PC-3 (cell line): ENCODE measurements at places on chromosomes 16 and 17. TPM values are rescaled to one million over a fixed set of nuclear protein-coding genes. Genes with fewer than 3 reads are reported as not detected.

The KRTAP1-5 gene
- 0.51 TPM in 1 of 2 replicates, not detected in the other for total RNA-seq

The PRAC2 gene
- total RNA-seq = 44.1 and 51.4 TPM in 2 replicates

- H3K4me3 ChIP-seq = no peak within 1 kb of the TSS
- no peaks in the 10 kb centered on the region for H3K36me3 ChIP-seq
- no peaks in the 10 kb centered on the region for H3K27me3 ChIP-seq
- no peaks in the 10 kb centered on the region for H3K4me1 ChIP-seq
- no peak within 1 kb of the TSS for H3K27ac ChIP-seq
These were observed at the start of gene GAST for GRCh38 chr17:41711669-41712400. Gene GAST (plus strand): TSS chr17:41712331. CDS start chr17:41715437, 3,106 bp downstream.

- peaks cover 18% of the 10 kb centered on the region for H3K4me1 ChIP-seq
- no peaks in the 10 kb centered on the region for H3K36me3 ChIP-seq
- H3K27me3 ChIP-seq = no peaks in the 10 kb centered on the region
- H3K4me3 ChIP-seq = no peak overlapping the region
- no peak overlapping the region for H3K27ac ChIP-seq
- no peak for DNase-seq
These were observed 114.5 kb upstream of the METRNL start for GRCh38 chr17:82964851-82965341.

The KRT27 gene
- not detected in 2 replicates for total RNA-seq

GRCh38 chr16:1099189-1100083 is 3.4 kb upstream of the C1QTNF8 start:
- H3K4me3 ChIP-seq = no peak overlapping the region
- H3K36me3 ChIP-seq = no peaks in the 10 kb centered on the region
- no peak for DNase-seq
- H3K27me3 ChIP-seq = no peaks in the 10 kb centered on the region

- peaks cover 6% of the 10 kb centered on the region; the same call in 1 of the 2 replicates for H3K4me1 ChIP-seq
- peak; percentile 46 for DNase-seq
- no peak overlapping the region for H3K27ac ChIP-seq
- H3K36me3 ChIP-seq = no peaks in the 10 kb centered on the region
These were observed 131.8 kb downstream of the UTP18 start for GRCh38 chr17:51391982-51392654.

- H3K27me3 ChIP-seq = no peaks in the 10 kb centered on the region
- no peaks in the 10 kb centered on the region for H3K4me1 ChIP-seq
- DNase-seq = no peak
- H3K4me3 ChIP-seq = no peak overlapping the region
These were observed 14.2 kb downstream of the ATXN1L start for GRCh38 chr16:71859762-71860521.

The MFAP4 gene
- not detected in 2 replicates for total RNA-seq

GRCh38 chr16:88466175-88466862 is 13.2 kb downstream of the ZFPM1 start:
- H3K4me1 ChIP-seq = no peaks in the 10 kb centered on the region
- no peak for DNase-seq
- no peaks in the 10 kb centered on the region for H3K27me3 ChIP-seq
- H3K36me3 ChIP-seq = no peaks in the 10 kb centered on the region
- no peak overlapping the region for H3K4me3 ChIP-seq
- H3K27ac ChIP-seq = no peak overlapping the region

The CNTNAP4 gene
- total RNA-seq = 0.17 TPM in 1 of 2 replicates, not detected in the other

The TMEM235 gene
- not detected in 2 replicates for total RNA-seq

- H3K27me3 ChIP-seq = no peaks in the 10 kb centered on the region
- peak overlapping the region; percentile 80 for H3K27ac ChIP-seq
- H3K4me1 ChIP-seq = peaks cover 20% of the 10 kb centered on the region
- DNase-seq = peak; percentile 89
These were observed 35.3 kb upstream of the PITPNM3 start for GRCh38 chr17:6591599-6592158.

DNA sequence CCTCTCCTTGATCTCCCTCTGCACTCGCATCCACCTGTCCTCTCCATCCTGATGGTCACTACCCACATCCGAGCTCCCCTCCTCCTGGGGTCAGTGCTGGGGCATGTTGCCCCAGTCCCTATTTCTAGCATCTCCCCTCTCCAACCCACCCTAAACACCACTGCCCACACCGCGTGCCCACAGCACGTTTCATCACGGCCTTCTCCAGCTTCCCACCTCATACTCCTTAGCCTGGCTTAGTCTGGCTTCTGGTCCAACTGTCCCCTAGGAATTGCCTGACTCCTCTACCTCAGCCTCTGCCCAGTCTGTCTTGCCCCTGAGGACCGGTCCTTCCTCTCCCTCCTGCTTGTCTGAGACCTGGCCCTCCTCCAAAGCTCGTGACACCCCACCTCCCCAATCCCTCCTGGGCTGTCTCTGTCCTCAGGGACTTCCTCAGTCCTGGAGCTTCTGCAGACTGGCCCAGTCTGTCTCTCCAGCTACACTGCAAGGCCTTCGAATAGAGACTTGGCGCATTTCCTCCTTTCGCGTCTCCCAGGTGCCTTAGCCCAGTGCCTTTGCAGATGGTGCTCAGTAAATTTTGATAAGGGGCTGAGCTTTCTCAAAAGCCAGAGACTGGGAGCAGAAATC is 4.9 kb downstream of the ALOX15 start:
- DNase-seq = no peak
- no peaks in the 10 kb centered on the region for H3K36me3 ChIP-seq
- H3K4me1 ChIP-seq = peaks cover 5% of the 10 kb centered on the region; the same call in 1 of the 2 replicates
- H3K4me3 ChIP-seq = no peak overlapping the region
- H3K27ac ChIP-seq = no peak overlapping the region

- H3K36me3 ChIP-seq = peaks cover 4% of the 10 kb centered on the region
- DNase-seq = peak; percentile 93
- H3K27me3 ChIP-seq = no peaks in the 10 kb centered on the region
- peaks cover 9% of the 10 kb centered on the region for H3K4me1 ChIP-seq
- H3K27ac ChIP-seq = peak overlapping the region; percentile 62
These were observed 1.0 kb downstream of the GGNBP2 start for GRCh38 chr17:36545465-36546417.

The TEKT5 gene
- not detected in 2 replicates for total RNA-seq

DNA sequence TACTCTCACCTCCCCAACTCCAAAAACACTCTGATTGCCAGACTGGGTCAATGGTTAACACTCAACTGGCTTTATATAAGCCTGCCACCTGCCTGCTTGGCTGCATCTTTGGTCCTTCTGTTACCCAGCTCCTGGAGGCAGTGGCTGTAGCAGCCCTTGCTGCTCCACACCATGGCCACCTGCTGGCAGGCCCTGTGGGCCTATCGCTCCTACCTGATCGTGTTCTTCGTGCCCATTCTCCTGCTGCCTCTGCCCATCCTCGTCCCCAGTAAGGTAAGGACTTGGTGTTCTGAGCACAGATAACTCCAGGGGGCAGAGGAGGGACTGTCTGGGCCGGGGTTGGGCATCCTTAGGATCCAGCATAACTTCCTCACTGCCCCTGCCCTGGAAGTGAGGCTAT is at the start of gene SLC13A2:
Gene SLC13A2 (plus strand): TSS at position 103 of the 400 bp plus-strand sequence. CDS start 69 bp downstream, at position 172.
- no peaks in the 10 kb centered on the region for H3K27me3 ChIP-seq
- no peak within 1 kb of the TSS for H3K27ac ChIP-seq
- H3K4me3 ChIP-seq = no peak within 1 kb of the TSS
- H3K4me1 ChIP-seq = peaks cover 5% of the 10 kb centered on the region; the same call in 1 of the 2 replicates
- H3K36me3 ChIP-seq = no peaks in the 10 kb centered on the region

- no peak overlapping the region for H3K4me3 ChIP-seq
- no peaks in the 10 kb centered on the region for H3K27me3 ChIP-seq
- no peak for DNase-seq
- H3K4me1 ChIP-seq = no peaks in the 10 kb centered on the region
- H3K36me3 ChIP-seq = no peaks in the 10 kb centered on the region
These were observed 433.3 kb downstream of the XYLT1 start for GRCh38 chr16:17037499-17037898.

GRCh38 chr17:81025741-81026129 is 9.2 kb upstream of the BAIAP2 start:
- no peak overlapping the region for H3K27ac ChIP-seq
- no peaks in the 10 kb centered on the region for H3K36me3 ChIP-seq
- H3K4me3 ChIP-seq = no peak overlapping the region
- H3K27me3 ChIP-seq = peaks cover 27% of the 10 kb centered on the region
- DNase-seq = no peak

DNA sequence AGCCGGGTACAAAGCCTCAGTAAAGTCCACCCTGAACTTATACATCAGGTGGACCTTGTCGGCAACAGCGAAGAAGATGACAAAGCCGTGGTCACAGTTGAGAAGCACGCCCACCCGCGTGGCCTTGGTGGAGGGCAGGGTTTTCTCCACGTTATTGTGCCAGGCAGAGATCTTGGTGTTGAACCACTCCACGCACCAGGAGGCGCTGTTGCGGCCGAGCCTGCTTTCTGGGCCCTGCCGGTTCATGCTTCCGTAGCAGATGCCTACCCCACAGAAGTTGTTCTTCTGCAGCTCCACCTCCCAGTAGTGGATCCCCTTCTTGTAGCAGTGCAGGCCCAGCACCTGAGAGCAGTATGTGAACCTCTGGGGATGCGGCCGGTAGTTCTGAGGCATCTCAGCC is 22.1 kb downstream of the TRIM25 start:
- no peak overlapping the region for H3K4me3 ChIP-seq
- H3K27ac ChIP-seq = no peak overlapping the region
- no peaks in the 10 kb centered on the region for H3K4me1 ChIP-seq
- no peak for DNase-seq

DNA sequence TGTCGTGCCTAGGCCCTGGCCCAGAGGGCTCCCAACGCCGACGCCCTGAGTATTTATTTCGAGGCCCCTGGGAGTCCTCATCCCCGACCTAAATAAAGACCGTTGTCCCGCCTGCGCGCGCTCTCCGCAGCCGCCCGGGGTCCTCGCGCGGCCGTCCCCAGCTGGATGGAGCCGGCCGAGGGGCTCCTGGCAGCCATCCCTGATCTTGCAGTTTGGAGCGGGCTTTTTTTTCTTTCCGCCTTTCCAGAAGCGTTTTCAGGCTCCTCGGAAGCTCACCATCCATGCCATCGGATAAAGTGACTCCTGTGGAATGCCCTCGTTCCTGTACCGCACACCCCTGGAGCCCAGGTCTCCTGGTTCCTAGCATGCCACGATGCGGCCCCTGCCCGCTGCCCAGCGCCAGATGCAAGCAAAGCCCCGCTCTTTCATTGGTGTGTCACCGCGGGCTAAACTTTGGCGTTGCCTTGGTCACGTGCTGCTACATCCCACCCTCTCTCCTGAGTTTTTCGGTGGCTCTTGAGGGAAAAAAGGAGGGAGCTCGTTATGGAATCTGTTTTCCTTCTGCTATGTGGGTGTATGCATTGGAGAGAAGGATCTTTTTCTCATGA is 716 bp downstream of the TMEM94 start:
- peak; percentile 52 for DNase-seq
- no peaks in the 10 kb centered on the region for H3K27me3 ChIP-seq
- H3K4me3 ChIP-seq = peak overlapping the region; percentile 85
- H3K27ac ChIP-seq = peak overlapping the region; percentile 7; the same call in 1 of the 2 replicates
- H3K36me3 ChIP-seq = no peaks in the 10 kb centered on the region

The SLFN12 gene
- not detected in 2 replicates for total RNA-seq

The C16orf54 gene
- total RNA-seq = not detected in 2 replicates

- H3K27me3 ChIP-seq = no peaks in the 10 kb centered on the region
- DNase-seq = no peak
- H3K4me3 ChIP-seq = no peak overlapping the region
- H3K27ac ChIP-seq = no peak overlapping the region
These were observed 59.1 kb downstream of the OTOA start for GRCh38 chr16:21722771-21723455.

GRCh38 chr16:83392743-83393142 is 415.0 kb upstream of the HSBP1 start:
- H3K4me1 ChIP-seq = no peaks in the 10 kb centered on the region
- H3K27me3 ChIP-seq = no peaks in the 10 kb centered on the region
- H3K4me3 ChIP-seq = no peak overlapping the region

DNA sequence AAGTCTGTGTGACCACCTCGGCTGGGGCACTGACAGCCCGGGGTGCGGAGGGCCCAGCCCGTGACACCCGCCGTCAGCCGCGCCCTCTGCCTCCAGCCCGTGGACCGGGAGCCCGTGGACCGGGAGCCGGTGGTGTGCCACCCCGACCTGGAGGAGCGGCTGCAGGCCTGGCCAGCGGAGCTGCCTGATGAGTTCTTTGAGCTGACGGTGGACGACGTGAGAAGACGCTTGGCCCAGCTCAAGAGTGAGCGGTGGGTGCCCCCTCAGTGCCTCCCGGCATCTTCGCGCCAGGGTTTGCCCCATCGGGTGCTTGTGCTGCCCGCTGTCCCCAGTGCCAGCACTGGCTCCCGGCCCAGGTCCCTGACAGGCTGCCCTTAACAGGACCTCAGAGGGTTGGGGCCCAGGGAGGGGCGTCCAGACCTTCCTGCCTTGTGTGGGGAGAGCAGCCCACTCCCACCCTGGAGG is 13.7 kb downstream of the CENPX start:
- H3K27ac ChIP-seq = no peak overlapping the region
- DNase-seq = no peak
- H3K4me3 ChIP-seq = no peak overlapping the region
- no peaks in the 10 kb centered on the region for H3K36me3 ChIP-seq

DNA sequence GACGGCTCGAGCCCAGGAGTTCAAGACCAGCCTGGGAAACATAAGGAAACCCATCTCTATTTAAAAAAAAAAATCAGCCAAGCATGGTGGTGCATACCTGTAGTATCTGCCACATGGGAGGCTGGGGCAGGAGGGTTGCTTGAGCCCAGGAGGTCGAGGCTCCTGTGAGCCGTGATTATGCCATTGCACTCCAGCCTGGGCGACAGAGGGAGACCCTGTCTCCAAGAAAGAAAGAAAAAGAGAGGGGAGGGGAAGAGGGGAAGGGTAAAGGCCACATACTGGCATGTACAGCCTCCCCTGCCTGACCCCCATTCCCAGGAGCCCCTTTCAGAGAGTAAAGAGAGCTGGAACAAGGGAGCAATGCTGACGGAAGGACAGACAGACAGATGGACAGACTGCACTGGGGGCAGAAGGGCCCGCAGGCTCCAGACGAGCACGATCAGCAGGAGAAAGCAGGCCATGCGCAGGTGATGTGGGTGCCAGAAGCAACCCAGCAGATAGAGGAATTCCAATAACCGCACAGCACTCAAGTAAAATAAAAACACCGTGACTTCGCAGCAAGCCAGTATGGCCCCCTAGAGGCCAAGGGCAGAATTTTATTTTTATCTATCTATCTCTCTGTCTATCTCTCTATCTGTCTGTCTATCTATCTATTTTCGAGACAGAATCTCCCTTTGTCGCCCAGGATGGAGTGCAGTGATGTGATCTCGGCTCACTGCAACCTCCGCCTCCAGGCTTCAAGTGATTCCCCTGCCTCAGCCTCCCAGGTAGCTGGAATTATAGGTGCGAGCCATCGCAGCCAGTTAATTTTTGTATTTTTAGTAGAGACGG is 27.1 kb upstream of the SNN start:
- H3K27me3 ChIP-seq = no peaks in the 10 kb centered on the region
- H3K27ac ChIP-seq = peak overlapping the region; percentile 63
- no peak overlapping the region for H3K4me3 ChIP-seq
- peak; percentile 52 for DNase-seq
- peaks cover 17% of the 10 kb centered on the region for H3K4me1 ChIP-seq
